ENCODE measurements at places on chromosomes 6 and 20. TPM values are rescaled to one million over a fixed set of nuclear protein-coding genes. Genes with fewer than 3 reads are reported as not detected.

Gene RNF144B
- 2.1 TPM for total RNA-seq

Gene UNC5CL
- 2.2 TPM for total RNA-seq

Gene RBBP9
- 10.3 TPM for total RNA-seq

Gene SH3BGRL2
- total RNA-seq: 5.2 TPM

Gene CCDC170
- 0.12 TPM for total RNA-seq

Gene CD93
- total RNA-seq: 0.07 TPM

Gene TFAP2D
- not detected for total RNA-seq

Gene SLC24A3
- total RNA-seq: not detected

DNA sequence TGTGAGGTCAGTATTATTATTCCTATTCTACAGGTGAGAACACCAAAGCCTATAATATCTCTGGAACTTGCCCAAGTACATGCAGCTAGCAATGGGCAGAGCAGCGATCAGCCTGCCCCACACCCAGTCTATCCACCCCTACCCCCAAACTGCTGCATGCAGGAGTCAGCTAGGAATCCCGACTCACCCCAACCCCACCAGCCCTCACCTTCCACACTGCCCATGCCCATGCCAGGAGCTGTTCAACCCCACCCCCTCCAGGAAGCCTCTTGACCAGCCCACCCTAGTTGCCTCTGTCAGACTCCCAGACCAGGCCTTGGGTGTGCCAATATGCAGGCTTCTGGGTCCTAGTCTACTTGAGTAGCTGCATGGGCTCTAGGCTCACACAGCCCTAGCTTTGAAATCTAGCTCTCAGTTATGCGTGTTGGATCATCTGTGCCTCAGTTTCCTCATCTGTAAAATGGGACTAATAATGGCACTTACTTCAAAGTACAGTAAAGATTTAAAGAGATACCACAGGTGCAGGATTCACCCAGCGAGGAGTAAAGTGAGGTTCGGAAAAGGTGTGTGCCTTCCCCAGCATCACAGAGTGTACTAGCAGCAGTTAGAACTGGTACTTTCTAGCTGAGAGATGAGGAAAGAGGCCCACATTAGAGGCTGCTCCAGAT lies 173.2 kb downstream of the VEGFA start:
- H3K4me1 ChIP-seq: peaks cover 15% of the 10 kb centered on the region
- no peak for DNase-seq
- H3K4me3 ChIP-seq: no peak overlapping the region
- no peaks in the 10 kb centered on the region for H3K36me3 ChIP-seq
- no peak overlapping the region for H3K27ac ChIP-seq

DNA sequence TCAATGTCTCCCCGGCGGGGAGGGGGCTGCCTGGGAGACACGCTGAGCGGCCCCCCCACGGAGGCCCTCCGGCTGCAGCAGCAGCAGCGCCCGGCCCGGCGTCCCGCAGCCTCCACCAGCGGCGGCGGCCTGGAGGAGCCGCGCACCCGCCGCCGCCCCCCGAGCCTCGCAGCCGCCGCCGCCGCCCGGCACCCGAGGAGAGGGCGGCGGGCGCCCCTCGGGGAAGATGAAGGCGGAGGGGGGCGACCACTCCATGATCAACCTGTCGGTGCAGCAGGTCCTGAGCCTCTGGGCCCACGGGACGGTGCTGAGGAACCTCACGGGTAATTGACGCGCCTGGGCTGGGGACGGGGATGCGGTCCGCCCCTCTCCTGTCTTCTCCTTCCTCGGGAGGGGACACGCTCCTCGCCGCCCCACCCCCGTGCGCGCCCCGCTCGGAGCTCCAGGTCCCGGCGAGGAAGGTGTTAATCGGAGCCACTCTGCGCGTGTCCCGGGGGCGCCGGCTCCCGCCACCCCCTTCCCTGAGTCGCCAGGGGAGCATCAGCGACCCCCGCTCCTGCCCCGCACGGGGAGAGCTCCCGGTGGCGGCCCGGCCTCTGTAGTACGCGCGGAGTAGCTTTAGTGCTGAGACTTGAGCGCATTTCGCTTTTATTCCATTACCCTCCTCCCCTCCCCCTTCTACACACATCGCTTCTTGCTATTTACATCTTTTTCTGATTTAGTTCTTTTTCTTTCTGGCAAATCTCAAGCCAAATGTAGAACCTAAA lies 686 bp downstream of the TMEM170B start:
- no peaks in the 10 kb centered on the region for H3K36me3 ChIP-seq
- H3K4me1 ChIP-seq: peaks cover 15% of the 10 kb centered on the region
- no peaks in the 10 kb centered on the region for H3K27me3 ChIP-seq
- peak overlapping the region; percentile 20 for H3K27ac ChIP-seq

GRCh38 chr6:128029826-128030225 lies 129.0 kb upstream of the THEMIS start:
- no peak overlapping the region for H3K27ac ChIP-seq
- H3K27me3 ChIP-seq: no peaks in the 10 kb centered on the region
- DNase-seq: no peak

- peaks cover 16% of the 10 kb centered on the region for H3K4me1 ChIP-seq
- H3K27ac ChIP-seq: no peak overlapping the region
- DNase-seq: no peak
- no peaks in the 10 kb centered on the region for H3K27me3 ChIP-seq
- no peak overlapping the region for H3K4me3 ChIP-seq
- H3K36me3 ChIP-seq: no peaks in the 10 kb centered on the region
Measured at GRCh38 chr20:36434383-36434782, 106.9 kb upstream of the MYL9 start.

GRCh38 chr6:13848522-13849150 lies 34.3 kb upstream of the MCUR1 start:
- H3K27ac ChIP-seq: no peak overlapping the region
- H3K4me1 ChIP-seq: no peaks in the 10 kb centered on the region
- no peak overlapping the region for H3K4me3 ChIP-seq
- no peak for DNase-seq
- no peaks in the 10 kb centered on the region for H3K27me3 ChIP-seq

GRCh38 chr20:33298391-33298790 lies 15.4 kb downstream of the BPIFB1 start:
- no peaks in the 10 kb centered on the region for H3K36me3 ChIP-seq
- H3K27me3 ChIP-seq: 0 out of 2 replicates have a peak, but pooled peaks cover 6% of the 10 kb centered on the region
- H3K4me3 ChIP-seq: no peak overlapping the region
- no peak for DNase-seq

GRCh38 chr20:44609006-44609515 lies 26.7 kb downstream of the PKIG start:
- H3K36me3 ChIP-seq: no peaks in the 10 kb centered on the region
- peak overlapping the region; percentile 56 for H3K27ac ChIP-seq
- H3K4me1 ChIP-seq: peaks cover 13% of the 10 kb centered on the region

- H3K4me3 ChIP-seq: no peak overlapping the region
- no peaks in the 10 kb centered on the region for H3K36me3 ChIP-seq
- H3K4me1 ChIP-seq: no peaks in the 10 kb centered on the region
- no peak overlapping the region for H3K27ac ChIP-seq
Measured at GRCh38 chr6:116459927-116460326, 1.2 kb upstream of the CALHM6 start.

GRCh38 chr6:155335265-155335664 lies 21.0 kb upstream of the TFB1M start:
- H3K27ac ChIP-seq: no peak overlapping the region
- H3K36me3 ChIP-seq: no peaks in the 10 kb centered on the region
- no peak for DNase-seq

GRCh38 chr6:116221911-116222310 lies 32.0 kb downstream of the TSPYL4 start:
- no peaks in the 10 kb centered on the region for H3K4me1 ChIP-seq
- DNase-seq: no peak
- no peaks in the 10 kb centered on the region for H3K27me3 ChIP-seq
- H3K4me3 ChIP-seq: no peak overlapping the region
- H3K36me3 ChIP-seq: no peaks in the 10 kb centered on the region
- no peak overlapping the region for H3K27ac ChIP-seq

DNA sequence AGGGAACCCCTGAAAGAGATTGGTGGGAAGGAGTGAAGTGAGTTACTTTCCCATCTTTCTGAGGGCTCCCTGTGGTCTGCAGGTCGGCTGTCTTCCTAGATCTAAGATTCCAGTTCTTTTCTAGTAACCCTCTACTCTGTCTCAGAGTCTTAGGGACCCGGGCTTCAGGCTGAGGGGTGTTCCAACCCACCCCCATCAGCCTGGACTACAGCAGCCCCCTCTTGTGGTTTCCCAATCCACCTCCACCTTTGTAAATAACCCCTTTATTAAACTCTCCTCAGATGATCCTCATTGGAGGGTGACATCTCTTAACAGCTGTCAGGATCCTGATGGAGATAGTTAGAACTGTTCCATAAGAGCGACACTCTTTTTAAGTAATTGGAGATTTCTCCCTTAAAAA lies 300.4 kb downstream of the LRFN2 start:
- no peak overlapping the region for H3K27ac ChIP-seq
- H3K4me3 ChIP-seq: no peak overlapping the region
- no peaks in the 10 kb centered on the region for H3K4me1 ChIP-seq
- DNase-seq: no peak
- H3K36me3 ChIP-seq: no peaks in the 10 kb centered on the region

DNA sequence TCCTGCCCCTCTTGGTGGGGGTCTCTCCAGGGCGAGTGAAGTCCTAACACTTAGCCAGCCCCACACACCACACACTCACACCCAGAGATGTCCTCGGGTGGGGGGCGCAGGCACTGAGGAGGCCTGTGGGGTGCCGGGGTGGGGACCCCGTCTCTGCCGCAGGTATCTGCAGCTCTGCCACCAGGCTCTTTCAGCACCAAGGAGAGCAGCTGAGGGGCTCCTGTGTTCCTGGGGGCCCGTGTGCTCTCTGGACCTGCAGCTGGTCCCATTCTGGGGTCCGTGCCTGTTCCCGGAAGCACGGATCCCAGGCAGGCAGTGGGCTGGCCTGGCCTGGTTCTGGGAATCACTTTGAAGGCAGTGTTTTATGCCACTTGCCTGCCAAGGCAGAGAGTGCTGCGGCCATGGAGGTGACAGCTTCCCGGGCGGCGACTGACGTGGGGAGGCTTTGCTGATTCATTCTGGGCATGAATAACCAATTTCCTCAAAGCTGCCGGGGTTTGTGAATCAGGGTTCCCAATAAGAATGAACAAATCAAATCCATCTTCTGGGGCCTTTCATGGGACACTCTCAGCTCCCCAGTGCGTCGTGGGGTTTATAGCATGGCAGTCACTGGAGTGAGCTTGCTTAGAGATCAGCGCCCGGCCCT lies 54.4 kb upstream of the SLCO4A1 start:
- H3K4me3 ChIP-seq: no peak overlapping the region
- H3K36me3 ChIP-seq: no peaks in the 10 kb centered on the region
- H3K27me3 ChIP-seq: peaks cover 4% of the 10 kb centered on the region
- DNase-seq: no peak
- H3K4me1 ChIP-seq: no peaks in the 10 kb centered on the region

GRCh38 chr6:157226026-157226625 lies 97.2 kb downstream of the TMEM242 start:
- DNase-seq: no peak
- no peak overlapping the region for H3K4me3 ChIP-seq
- H3K27me3 ChIP-seq: no peaks in the 10 kb centered on the region
- H3K27ac ChIP-seq: no peak overlapping the region

- H3K36me3 ChIP-seq: no peaks in the 10 kb centered on the region
- H3K4me1 ChIP-seq: no peaks in the 10 kb centered on the region
- DNase-seq: no peak
- no peaks in the 10 kb centered on the region for H3K27me3 ChIP-seq
Measured at GRCh38 chr6:11675601-11676000, 103.0 kb downstream of the ADTRP start.

- DNase-seq: no peak
- H3K4me1 ChIP-seq: peaks cover 18% of the 10 kb centered on the region
- H3K4me3 ChIP-seq: no peak overlapping the region
- no peaks in the 10 kb centered on the region for H3K36me3 ChIP-seq
Measured at GRCh38 chr6:45584127-45584526, 206.4 kb upstream of the SUPT3H start.

GRCh38 chr20:45181639-45182038 lies 6.9 kb downstream of the PI3 start:
- H3K27ac ChIP-seq: no peak overlapping the region
- no peaks in the 10 kb centered on the region for H3K4me1 ChIP-seq
- H3K27me3 ChIP-seq: no peaks in the 10 kb centered on the region
- H3K4me3 ChIP-seq: no peak overlapping the region
- no peaks in the 10 kb centered on the region for H3K36me3 ChIP-seq
- DNase-seq: no peak

GRCh38 chr6:131205481-131206244 lies 70.4 kb downstream of the AKAP7 start:
- H3K4me1 ChIP-seq: no peaks in the 10 kb centered on the region
- no peak overlapping the region for H3K27ac ChIP-seq
- no peak for DNase-seq
- H3K27me3 ChIP-seq: no peaks in the 10 kb centered on the region

- no peak overlapping the region for H3K27ac ChIP-seq
- H3K36me3 ChIP-seq: no peaks in the 10 kb centered on the region
- H3K4me3 ChIP-seq: no peak overlapping the region
- DNase-seq: no peak
Measured at GRCh38 chr20:46931699-46932098, 37.1 kb downstream of the EYA2 start.

- H3K36me3 ChIP-seq: no peaks in the 10 kb centered on the region
- no peak overlapping the region for H3K4me3 ChIP-seq
- H3K27me3 ChIP-seq: no peaks in the 10 kb centered on the region
- H3K4me1 ChIP-seq: no peaks in the 10 kb centered on the region
- H3K27ac ChIP-seq: no peak overlapping the region
- no peak for DNase-seq
Measured at GRCh38 chr20:16368645-16369292, 204.5 kb downstream of the KIF16B start.

DNA sequence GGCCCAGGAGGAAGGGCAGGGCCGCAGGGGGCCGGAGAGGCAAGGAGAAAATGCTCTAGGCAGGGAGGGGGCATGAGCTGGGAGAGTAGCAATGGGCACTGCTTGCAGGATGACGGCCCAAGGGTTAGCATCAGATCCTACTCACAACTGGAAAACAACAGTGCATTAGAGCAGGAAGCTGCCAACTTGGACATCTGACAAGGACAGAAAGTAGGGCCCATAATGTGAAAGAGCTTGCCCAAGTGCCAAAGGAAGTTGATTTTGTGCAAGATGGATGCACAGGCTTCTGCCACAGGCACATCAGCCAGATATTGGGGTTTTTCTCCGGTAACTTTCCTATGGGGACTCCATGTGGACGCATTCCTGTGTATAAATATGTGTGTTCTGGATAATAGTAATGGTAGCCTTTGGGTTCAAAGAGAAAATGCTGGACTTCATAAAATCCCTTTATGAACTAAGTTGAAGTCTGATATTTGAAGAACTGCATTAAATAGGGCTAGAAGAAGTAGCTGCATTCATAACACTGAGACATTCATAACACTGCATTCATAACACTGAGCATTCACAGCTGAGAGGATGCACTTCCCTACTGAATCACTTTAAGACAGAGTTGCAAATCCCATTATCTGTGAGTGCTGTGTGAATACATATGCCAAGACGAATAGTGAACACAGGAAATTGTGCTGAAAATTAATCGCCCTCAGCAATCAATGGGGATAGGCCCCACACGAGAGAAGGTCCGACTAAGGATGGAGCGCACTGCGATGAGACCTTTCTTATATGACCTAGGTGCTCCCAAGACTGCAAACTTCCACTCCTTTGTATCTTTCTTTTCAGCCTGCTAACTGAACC lies 235.6 kb upstream of the PRDM1 start:
- H3K4me1 ChIP-seq: no peaks in the 10 kb centered on the region
- H3K4me3 ChIP-seq: no peak overlapping the region
- H3K36me3 ChIP-seq: no peaks in the 10 kb centered on the region
- H3K27me3 ChIP-seq: no peaks in the 10 kb centered on the region
- DNase-seq: no peak

Data from HCT116 (cell line).